ENCODE measurements at places on chromosomes 1 and 21.

DNA sequence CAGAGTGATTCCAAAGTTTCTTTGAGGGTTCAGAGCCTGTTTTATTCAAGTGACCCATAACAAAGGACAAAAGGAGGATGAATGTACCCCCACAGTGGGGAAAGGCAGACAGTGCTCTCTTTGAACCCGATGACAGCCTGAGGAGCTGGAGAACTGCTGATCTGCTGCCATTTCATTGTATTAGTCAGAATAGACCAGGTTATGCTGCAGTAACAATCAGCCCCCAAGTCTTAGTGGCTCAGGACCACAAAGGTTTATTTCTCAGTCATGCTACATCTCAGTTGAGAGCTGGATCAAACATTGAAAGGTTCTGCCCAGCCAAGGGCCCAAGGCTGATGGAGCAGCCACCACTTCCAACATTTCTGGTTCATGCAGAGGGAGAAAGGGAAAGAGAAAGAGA is 88.9 kb downstream of the HUNK start:
- no peak for DNase-seq

DNA sequence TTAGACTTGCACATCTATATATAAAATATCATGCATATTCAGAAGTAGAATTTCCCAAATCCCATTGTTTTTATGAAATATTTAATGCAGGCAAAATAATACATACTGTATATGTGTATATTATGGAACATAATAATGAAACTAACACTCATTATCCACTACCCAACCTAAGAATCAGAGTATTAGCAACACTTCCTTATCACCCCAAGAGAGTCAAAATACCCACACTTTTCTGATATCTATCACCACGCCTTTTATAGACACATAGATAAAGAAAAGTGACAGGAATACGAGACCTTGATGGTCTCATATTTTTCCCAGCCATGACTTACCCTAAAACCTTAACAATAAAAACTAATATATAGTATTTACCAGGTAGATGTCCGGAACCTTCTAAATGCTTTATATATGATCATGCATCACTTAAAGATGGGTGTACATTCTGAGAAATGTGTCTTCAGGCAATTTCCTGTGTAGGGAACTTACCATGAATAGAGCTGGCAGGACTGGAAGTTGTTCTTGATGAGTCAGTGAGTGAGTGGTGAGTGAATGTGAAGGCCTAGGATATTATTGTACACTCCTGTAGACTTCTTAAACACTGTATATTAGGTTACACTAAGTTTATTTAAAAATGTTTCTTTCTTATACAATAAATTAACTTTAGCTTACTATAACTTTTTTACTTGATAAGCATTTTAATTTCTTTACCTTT is 45.5 kb downstream of the TNFSF4 start:
- no peak for DNase-seq

- DNase-seq: no peak
These were observed 4.3 kb downstream of the GPR153 start for GRCh38 chr1:6256645-6257044.

DNA sequence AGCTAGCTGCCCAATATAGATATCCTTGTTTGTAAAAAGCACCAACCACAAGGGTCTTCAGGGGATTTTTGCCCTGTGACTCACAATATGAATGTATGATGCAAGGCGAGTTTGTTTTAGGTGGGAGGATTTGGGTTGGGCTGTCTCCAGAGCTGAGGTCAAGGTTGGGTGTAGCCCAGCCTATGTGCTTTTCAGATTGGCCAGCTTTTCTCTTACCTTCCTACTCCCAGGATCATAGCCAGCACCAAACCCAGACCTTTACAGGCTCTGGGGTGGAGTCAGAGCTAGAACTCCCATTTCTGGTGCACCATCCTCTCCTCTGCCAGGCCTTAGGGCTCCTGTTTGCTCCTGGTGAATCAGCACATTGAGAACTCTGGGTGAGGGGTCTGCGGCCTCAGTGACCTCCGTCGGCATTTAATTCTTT is 55.6 kb upstream of the GCLM start:
- DNase-seq: no peak

- no peak for DNase-seq
These were observed 31.4 kb upstream of the S1PR1 start for GRCh38 chr1:101205457-101205856.

DNA sequence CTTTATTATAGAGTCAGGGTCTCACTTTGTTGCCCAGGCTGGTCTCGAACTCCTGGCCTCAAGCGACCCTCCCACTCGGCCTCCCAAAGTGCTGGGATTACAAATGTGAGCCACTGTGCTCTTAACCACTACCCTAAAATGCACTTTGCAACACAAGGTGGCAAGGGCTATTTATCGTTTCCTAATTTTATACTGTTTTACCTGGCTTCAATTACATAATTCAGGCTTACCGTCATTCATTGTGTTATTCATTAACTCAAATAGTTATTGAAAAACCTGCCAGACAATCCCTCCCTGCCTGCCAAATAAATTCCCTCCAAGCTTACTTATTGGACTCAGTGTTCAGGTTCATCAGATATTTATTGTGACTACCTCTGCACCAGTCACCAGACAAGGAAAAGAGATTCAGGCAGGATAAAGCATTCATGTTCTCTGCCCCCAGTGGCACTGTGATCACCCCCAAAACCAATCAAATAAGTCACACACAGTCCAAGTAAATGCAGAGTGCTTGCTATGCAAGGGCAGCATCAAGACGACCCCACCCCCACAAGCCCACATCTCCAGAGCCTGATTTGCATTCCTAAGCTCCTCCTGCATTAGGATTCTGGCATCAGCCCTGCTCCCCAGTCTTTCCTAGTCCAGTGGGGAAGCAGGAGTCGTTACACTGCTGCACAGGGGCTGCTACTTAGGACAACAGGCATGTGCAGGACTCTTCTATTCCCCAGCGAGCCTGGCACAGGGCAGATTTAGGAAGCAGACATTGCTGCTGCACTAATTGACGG is 8.1 kb downstream of the PAQR7 start:
- DNase-seq: no peak

DNA sequence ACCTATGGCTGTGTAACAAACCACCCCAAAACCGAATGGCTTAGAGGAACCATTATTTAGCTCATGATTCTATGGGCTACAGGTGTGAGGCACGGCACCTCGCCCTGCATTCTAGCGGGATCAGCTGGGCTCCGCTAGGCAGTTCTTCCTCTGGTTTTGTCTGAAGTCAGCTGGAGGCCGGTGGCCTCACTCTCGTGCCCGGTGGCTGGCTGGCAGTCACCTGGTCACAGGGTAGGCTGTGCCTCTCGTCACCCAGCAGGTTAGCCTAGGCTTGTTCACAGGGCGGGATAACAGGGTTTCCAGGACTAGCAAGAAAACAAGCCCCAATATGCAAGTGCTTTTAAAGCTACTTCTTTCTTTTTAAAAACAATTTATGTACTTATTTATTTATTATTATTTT is 16.3 kb upstream of the AGPAT3 start:
- DNase-seq: no peak

GRCh38 chr21:15441992-15442391 is 287.8 kb upstream of the USP25 start:
- DNase-seq: no peak

GRCh38 chr1:246708166-246708565 is 16.0 kb upstream of the SCCPDH start:
- no peak for DNase-seq

GRCh38 chr1:36524359-36525062 is 41.8 kb upstream of the CSF3R start:
- DNase-seq: no peak

GRCh38 chr1:219312967-219313366 is 139.3 kb downstream of the LYPLAL1 start:
- DNase-seq: no peak

DNA sequence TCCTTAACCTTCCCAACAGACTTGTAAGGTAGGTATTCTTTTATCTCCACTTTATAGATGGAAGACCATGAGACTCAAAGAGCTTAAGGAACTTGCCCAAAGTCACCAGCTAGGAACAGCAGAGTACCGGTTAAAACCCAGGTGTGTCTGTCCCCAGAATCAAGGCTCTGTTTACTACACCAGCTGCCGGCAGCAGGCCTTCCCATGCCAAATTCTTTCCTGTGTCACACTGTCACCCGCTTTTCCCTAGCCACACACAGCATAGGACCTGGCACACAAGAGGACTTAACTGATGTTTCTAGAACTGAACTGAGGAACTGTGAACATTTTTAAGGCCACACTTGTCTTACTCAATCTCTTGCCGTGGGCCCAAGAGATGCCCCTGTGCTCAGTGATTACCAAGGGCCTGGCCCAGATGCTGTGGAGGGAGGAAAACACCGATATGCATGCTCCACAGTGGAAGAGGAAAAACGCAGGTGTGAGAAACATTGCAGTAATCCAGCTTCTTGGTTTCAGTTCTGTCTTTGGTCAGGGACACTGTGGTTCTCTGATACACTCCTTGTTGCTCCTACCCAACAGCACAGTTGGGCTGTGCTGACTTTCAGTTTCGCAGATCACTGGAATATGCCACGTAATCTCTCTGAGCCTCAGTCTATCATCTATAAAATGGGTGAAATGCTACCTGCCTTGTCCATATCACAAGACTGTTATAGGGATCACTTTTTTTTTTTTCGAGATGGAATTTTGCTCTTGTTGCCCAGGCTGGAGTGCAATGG is 13.9 kb upstream of the LY9 start:
- no peak for DNase-seq

GRCh38 chr1:114150016-114150415 is 3.7 kb downstream of the SYT6 start:
- DNase-seq: no peak

Data from NCI-H748 treated with DMSO at 0.1 percent for 48 hours (cell line).